NCI-H2081 treated with DMSO at 0.1 percent for 48 hours (cell line): ENCODE measurements at places on chromosomes 6 and 20.

DNA sequence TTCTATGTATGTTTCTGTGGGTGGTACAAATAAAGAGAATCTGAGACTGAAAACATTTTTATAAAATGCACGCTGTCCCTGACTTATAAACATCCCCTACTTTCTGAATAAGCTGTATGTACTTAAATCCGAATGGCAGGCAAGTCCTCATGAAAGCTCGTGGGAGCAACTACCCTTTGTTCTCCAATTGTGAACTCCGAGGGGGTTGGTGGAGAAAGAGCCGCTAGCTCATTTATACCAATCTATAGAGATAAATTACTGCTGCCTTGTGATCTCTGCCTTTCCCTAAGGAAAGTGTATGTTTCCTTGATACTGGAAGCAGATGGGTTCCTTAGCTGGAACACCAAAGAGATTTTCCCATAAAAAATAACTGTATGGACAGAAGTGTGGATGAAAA, 84.5 kb downstream of the GJA10 start:
- DNase-seq = no peak

- no peak for DNase-seq
Observed at GRCh38 chr6:70150521-70150920, 152.4 kb downstream of the COL9A1 start.

- DNase-seq = no peak
Observed at GRCh38 chr6:149566410-149567193, 427 bp downstream of the GINM1 start.

DNA sequence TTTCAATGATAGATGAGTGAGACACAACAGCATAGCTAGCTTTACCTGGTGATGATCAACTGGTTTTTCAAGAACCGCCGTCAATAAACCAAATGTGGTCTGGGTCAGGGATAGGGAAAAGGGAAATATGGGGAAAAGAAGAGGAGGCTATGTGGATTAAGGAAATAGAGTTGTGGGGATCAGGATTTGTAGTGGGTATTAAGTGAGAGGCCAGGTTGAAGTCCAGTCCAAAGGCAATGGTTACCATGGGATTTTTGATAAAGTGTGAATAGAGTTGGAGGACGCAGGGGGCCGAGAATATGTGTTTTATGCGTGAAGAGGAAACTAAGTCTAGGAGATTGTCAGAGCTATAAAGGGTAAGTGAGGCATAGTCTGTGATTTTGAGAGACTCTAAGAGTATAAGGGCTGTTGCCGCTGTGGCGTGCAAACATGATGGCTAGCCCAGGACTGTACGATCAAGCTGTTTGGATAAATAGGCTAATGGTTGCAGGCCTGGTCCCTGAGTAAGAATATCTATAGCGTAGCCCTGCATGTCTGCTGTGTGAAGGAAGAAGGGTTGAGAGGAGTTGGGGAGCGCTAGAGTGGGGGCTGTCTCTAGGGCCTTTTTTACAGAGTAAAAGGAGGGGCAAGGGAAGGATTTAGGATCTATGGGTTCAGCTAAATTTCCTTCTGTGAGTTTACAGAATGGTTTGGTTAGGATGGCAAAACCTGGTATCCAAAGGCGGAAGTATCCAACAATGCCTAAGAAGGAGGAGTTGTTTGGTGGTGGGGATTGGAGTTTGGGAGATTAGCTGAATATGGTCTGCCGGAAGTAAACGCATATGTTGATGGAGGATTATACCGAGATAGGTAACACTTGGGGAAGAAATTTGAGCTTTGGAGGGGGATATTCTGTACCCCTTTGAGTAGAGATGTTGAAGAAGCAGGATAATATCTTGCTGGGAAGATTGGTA, 749.7 kb upstream of the ADGRB3 start:
- DNase-seq = no peak

GRCh38 chr20:50887576-50887975, 43.7 kb downstream of the ADNP start:
- DNase-seq = no peak

DNA sequence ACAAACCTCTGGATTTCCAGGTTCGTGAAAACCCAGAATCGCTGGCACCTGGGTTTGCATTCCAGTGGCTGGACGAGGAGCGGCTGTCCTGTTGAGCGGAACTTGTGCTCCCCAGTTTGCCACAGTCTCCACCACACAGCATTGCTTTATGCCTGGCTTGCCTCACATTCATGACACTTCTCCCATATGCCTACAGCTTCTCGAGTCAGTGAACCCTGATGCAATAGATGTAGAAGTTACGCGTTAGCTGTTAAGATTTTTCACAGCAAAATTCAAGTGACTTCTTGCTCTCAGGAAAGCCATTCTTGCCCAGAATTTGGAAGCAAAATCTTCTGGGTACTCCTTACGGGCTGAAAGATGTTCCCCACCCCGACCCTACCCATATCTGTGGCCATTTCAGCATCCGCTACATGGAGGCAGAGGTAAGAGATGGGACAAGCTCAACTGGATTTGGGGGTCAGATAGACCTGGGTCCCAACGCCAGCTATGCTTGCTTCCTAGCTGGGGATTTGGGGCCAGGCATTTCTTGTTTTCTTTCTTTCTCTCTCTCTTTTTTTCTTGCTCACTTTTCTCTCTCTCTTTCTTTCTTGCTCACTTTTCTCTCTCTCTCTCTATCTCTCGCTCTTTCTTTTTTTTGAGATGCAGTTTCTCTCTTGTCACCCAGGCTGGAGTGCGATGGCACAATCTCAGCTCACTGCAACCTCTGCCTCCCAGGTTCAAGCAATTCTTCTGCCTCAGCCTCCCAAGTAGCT, 12.4 kb upstream of the GDAP1L1 start:
- no peak for DNase-seq

- DNase-seq = no peak
Observed at GRCh38 chr6:149278997-149279396, 38.5 kb upstream of the TAB2 start.

GRCh38 chr6:152351110-152351509, 286.1 kb downstream of the SYNE1 start:
- DNase-seq = no peak

DNA sequence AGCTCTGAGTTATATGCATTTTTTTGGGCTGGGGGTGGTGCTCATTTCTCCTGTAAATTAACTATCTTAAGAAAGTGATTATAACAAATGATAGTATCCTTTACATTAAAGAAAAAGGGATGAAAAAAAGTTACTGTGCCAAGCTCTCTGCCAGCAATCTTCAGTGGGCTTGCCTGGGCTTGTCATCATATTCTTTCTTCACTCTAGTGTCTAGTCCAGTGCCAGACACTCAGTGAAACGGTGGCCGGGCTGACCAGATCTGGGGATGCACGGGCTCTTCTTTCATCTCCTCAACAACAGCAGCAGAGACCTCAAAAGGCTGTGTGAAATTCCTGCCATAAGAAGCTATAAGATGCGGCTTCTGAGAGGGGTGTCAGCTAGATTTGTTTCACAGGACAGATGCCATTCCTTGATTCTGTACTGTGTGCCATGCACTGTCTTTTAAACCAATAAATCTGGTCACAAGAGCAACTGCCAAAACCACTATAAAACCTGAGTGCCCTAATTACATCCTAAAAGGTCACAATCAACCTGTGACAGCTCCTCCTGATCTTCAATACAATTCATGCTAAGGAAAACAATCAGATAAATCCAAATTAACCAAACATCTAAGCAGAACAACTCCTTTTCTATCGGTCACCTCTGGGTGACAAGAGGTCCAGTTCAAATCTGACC, 12.1 kb downstream of the EXOC2 start:
- DNase-seq = no peak
